Upper lobe of right lung (tissue), 1 donor: ENCODE measurements at places on chromosomes 2 and 18. TPM values are rescaled to one million over a fixed set of nuclear protein-coding genes. Genes with fewer than 3 reads are reported as not detected.

The OR6B2 gene
- total RNA-seq: not detected

The PASK gene
- total RNA-seq: 15.7 TPM

The MATN3 gene
- total RNA-seq: 11.7 TPM

The POTEJ gene
- total RNA-seq: not detected

- no peaks in the 10 kb centered on the region for H3K4me1 ChIP-seq
- no peak for DNase-seq
- H3K36me3 ChIP-seq: no peaks in the 10 kb centered on the region
- H3K27ac ChIP-seq: no peak overlapping the region
Observed at GRCh38 chr2:95272299-95272751, 1.9 kb upstream of the PROM2 start.
